ENCODE measurements at places on chromosomes 6 and 20.

DNA sequence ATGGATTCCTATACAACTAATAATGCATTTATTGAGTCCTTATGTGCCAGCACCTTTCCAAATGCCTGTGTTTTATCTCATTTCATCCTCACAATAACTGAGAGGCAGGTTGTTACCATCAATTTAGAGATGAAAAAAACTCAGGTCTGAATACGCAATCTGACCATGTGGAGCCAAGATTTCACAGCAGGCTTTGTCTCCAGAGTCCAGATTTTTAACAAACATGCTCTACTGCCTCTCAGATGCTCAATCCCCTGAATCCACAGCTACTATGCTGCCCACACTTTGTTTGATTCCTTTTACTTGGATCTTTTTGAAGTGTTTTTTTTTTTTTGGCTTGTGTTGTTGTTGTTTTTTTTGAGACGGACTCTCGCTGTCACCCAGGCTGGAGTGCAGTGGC is 46.8 kb downstream of the B4GALT5 start:
- no peak for DNase-seq

DNA sequence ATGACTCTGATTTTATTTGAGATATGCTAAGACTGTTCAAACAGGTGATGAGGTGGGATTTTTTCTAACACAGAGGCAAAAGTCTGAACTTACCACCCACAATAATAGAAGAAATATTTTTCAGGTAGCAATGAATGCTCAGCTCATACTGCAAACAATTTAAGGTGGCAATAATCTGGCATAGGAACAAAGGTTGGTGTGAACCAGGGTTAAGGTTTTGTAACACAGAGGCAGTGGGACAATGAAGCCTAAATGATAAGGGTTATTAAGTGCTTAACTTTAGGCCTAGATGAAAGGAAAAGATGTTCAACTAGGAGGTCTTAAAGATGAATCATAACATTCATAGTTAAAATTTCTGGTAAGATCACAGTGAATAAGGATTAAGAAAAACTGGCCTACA is 4.9 kb downstream of the ASCC3 start:
- no peak for DNase-seq

DNA sequence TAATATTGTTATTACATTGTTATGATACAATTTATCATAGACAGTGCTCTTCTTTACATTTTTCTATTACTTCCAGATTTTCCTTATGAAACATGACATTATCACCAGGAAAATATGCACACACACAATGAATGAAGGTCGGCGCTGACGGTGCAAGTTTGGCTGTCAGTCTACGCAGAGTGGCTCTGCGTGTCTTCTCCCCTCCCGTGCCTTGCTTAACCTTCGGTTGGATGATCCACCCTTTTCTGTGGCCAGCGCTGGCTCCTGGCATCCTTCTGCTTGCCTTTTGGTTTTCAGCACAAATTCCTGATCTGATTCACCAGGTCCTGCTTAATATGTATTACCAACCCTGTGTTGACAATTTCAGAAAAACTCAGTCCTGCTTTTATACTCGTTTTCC is 157.4 kb downstream of the TSHZ2 start:
- DNase-seq, result no peak

GRCh38 chr20:59948828-59949720 is 8.9 kb downstream of the FAM217B start:
- peak; percentile 37 for DNase-seq

DNA sequence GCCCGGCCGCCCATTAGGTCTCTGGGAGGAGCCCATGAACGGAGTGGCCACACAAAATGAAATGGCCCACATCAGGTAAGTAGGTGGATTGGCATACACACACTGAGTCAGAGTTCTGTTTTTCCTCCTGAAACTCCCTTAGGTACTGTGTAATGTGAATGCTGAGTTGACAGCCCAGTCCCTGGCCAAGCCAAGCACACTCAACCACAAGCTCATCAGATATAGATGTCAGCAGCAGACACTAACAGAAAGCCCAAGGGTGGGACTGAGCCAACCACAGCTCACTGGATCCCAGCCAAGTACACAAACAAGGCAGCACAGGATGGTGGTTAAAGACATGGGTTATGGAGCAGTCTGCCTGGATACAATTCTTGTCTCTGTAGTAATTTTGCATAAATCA is 403.4 kb downstream of the GJA1 start:
- DNase-seq, result no peak

GRCh38 chr6:114342826-114343781 is at the start of gene HS3ST5:
TSS of gene HS3ST5 (minus strand) at chr6:114343023. CDS start at chr6:114062845, 280,178 bp downstream.
- DNase-seq, result no peak

GRCh38 chr6:113596387-113597230 is 260.5 kb upstream of the MARCKS start:
- no peak for DNase-seq

DNA sequence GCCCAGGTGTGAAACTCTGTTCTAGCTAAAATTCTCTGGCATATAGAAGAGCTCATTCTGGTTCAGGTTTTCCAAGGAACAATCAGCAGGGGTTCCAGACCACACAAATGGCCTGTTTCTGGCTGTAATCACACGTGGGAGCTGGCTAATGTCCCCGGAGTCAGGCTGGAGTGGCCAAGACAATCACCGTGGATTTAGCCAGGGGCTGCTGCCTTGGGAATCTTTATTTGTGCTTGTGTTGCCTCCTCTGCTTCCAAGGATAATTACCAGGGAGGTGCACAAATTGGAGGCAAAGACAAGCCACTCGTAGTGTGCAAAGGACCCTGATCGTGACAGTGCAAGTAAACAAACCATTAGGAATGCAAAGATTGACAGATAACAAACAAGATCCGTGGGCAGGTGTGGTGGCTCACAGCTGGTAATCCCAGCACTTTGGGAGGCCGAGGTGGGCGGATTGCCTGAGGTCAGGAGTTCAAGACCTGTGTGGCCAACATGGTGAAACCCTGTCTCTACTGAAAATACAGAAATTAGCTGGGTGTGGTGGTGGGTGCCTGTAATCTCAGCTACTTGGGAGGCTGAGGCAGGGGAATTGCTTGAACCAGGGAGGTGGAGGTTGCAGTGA is 77.3 kb downstream of the KCNB1 start:
- no peak for DNase-seq

DNA sequence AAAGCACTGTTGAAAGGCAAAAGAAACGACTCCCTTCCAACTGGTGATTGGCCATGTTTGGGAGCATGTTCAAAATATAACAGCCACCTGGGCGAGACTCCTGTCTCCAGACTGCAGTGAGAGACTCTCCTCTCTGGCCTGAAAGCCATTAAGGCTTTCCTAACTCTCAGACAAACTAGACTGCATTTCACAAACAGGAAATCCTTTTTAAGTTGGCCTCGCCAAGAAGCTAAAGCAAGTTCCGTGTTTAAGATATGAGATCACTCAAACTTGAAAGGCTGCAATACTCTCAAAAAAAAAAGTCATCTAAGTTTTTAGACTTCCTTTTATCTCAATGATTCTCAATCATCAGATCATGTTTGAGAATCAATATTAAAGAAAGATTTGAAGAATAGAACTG is 117.0 kb downstream of the TFAP2A start:
- no peak for DNase-seq

DNA sequence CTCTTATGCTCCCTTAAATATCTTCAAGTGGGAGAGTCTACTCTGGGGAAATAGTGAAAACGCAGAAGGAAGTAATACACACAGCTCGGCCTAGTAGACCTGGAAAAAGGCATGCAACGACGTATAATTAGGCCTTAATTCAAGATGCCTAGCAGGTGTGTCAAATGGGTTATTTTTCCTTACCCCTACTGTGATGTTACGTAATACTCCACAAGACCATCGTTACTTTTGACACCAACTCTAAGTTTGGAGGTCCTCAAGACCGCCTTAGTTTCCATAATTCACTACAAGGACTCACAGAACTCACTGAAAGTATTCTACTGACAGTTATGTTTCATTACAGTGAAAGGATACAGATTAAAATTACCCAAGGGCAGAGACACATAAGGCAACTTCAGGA is 1024.3 kb upstream of the MAP3K7 start:
- DNase-seq, result no peak

DNA sequence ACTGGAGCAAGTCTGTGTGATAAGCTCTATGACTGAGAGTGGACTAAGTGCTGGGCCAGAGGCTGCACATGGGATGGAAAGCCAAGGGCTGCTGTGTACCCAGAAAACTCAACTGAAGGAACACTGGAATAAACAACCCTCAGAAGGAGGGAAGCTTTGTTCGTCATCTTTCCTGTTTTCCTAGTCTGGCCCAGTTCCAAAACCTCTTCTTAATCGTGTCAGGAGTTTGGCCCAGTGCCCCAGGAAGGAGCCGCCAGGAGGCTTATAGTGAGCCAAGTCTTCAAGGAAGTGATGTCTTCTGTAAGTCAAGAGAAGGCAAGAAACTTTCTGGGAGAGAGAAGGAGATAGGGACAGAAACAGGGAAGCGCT is 23.3 kb upstream of the TOP1 start:
- DNase-seq, result no peak

- no peak for DNase-seq
These were observed 3.2 kb downstream of the CCHCR1 start for GRCh38 chr6:31154436-31154835.

- DNase-seq, result no peak
These were observed 18.7 kb downstream of the IL20RA start for GRCh38 chr6:137025786-137026730.

DNA sequence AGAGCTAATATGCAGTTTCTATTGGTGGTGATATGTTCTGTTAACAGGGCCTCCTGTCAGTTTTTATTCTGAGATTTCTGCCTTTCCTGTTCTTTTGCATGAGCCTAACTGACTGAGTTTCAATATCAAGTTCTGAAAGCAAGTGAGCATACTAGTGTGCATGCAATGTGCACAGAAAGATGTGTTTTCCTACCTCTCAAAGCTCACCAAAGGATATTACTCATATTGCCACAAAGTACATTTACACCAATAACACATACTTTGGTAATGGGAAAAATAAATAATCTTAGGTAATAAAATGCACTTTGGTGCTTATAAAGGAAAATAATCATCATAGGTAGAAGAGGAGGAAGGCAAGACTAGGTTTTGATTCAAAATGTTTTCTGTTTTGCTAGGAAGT is 195.0 kb downstream of the KHDC1L start:
- DNase-seq, result no peak

- DNase-seq, result no peak
These were observed 16.8 kb upstream of the AKIRIN2 start for GRCh38 chr6:87718662-87719433.

DNA sequence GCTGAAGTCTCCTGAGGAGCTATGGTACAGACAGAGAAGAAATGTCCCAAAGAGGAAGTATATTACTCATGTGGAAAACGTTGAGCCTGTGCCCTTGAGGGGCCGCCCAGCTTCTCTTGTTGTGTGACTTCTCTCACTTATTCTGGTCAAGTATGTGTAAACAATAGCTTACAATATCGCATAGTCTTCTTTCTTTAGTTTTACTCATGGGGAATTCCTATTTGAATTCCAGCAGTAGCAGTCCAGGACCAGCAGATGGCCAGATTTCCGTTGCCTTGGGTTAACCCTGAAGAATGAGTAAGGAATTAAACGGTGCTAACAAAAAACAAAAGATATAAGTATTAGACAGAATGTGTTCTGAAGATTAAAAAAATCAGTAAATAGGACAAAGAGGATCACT is 522.0 kb upstream of the GJE1 start:
- DNase-seq, result no peak

GRCh38 chr6:11231108-11231463 is 1.4 kb downstream of the NEDD9 start:
- no peak for DNase-seq

DNA sequence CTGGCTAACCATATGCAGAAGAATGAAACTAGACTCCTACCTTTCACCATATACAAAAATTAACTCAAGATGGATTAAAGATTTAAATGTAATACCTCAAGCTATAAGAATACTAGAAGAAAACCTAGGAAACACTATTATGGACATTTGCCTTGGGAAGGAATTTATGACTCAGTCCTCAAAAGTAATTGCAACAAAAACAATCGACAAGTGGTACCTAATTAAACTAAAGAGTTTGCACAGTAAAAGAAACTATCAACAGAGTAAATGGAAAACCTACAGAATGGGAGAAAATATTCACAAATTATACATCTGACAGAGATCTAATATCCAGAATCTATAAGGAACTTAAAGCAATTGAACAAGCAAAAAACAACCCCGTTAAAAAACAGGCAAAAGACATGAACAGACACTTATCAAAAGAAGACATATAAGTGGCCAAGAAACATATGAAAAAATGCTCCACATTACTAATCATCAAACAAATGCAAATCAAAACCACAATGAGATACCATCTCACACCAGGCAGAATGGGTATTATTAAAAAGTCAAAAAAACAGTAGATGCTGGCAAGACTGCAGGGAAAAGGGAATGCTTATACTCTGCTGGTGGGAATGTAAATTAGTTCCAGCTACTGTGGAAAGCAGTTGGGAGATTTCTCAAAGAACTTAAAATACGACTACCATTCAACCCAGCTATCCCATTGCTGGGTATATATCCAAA is 31.9 kb downstream of the RALGAPB start:
- DNase-seq, result no peak

DNA sequence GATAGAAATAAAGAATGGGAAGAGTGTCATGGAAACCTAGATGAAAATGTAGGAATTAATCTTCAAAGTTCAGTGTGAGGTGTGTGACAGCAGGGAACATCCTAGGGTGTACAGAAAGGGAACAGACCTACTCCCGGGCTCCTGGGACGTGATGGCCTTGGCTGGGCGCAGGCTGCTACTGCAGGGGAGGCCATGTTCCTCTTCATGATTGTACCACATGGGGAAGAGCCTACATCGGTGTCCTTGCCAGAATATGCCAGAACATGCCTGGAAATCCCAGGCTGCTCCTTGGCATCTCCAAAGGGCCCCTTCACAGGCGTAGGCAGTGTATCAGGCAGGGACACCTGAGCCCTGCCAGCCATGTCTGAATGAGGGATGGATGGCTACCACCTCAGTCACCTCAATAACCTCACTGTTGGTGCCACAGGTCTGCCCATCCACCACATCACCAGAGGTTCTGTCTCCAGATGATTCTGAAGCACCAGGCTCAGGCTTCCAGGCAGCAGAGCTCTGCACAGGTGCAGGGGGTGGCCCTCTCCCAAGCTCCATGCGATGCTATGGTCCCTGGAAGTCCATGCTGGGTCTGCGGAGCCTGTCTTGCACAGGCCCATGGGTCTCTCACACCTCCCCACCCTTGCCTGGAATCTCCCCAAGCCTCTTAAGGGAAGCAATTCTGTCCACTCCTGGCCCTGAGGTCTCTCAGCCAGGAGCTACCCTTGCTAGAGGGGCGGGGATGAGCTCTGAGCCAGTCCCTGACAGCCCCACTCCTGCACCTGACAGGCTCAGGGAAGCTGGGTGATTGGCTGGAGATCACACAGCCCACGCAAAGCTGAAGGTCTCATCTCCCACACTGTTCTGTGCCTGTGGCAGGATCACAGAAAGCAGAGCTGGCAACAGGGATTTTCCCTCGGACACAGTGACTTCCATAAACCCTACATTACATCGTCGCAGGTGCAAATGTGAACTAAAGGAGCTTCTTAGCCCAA is 20.2 kb downstream of the RAMACL start:
- no peak for DNase-seq

Data from effector memory CD8-positive, alpha-beta T cell (primary cell).